ENCODE measurements at places on chromosomes 11 and 22.
A peak's percentile ranks its signal among the peaks of the same experiment; 100 is the strongest.

- DNase-seq: no peak
Observed at GRCh38 chr11:9130297-9130696, 38.9 kb upstream of the SCUBE2 start.

DNA sequence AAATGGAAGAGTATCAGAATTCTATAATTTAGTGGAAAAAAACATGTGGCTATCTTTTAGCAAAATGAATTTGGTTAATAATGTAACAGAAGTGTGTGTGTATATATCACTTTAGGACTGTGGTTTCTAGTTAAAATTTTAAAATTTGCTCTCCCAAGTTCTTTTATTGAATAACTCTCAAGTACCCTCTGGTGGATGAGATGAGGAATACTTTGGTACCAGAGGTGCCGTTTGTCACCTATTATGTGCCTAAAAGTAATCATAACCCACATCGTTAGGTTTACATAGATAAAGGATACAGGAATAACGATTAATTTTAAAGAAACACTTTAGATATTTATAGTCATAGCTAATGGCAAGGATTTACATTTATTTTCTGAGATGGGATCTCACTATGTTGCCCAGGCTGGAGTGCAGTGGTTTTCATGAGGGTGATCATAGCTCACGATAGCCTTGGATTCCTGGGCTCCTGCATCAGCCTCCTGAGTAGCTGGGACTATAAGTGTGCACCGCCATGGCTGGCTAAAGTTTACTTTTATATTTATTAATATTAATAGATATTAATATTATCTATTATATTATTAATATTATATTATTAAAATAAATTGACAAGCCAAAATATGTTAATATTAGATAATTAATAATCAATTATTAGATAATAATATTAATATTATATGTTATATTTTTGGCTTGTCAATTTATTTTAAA lies 66.7 kb upstream of the CAPRIN1 start:
- no peak for DNase-seq

- no peak for DNase-seq
Observed at GRCh38 chr22:18095101-18095805, 15.4 kb upstream of the TUBA8 start.

DNA sequence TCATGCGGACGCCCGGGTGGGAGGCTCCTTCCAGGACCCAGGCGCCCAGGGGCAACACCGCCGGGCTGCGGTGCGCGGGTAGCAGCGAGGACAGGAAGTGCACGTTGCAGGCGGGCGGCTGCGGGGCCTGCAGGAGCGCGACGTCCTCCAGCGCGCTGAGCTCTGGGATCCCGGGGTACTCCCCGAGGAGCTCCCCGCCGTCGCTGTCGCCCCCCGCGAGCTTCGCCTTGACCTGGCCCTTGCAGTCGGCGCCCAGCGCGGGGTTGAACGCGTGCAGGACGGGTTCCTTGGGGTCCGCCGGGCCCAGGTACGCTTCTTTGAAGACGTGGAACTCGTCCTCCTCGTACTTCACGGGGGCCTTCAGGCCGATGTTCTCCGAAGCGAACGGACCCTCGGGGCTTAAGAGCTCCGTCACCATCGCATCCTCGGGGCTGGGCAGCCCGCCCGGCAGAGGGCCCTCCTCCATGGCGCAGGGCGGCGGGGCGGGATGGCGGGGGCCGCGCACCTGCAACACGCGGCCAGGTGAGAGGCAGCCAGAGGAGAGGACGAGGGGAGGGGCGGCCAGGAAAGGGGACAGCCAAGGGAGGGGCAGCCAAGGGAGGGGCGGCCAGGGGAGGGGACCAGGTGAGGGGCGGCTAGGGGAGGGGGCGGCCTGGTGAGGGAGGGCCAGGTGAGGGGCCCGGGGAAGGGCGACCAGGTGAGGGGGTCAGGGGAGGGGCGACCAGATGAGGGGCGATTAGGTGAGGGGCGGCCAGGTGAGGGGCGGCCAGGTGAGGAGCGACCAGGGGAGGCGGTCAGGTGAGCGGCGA lies 921 bp downstream of the TESMIN start:
- peak; percentile 23 for DNase-seq

DNA sequence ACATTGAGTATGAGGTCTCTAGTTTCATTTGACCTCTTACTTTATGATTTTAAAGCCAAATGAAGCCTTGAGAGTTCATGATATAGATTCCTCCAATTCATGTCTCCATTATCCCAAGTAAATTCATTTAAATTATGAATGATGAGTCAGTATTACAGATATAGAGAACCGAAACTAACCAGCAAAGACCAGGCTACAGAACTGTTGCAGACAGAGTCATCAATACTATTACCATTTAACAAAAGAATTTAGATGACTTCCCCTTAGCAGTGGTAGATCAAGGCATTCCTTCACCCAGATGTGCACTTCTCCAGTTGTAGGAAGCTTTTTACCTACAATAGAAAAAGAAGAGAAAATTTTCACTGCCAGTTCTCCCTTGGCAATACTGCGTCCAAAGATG lies 11.8 kb upstream of the CCDC89 start:
- DNase-seq: no peak

- no peak for DNase-seq
Observed at GRCh38 chr11:96008161-96008720, 84.3 kb upstream of the MTMR2 start.

GRCh38 chr22:46696614-46697013 lies 41.4 kb downstream of the CERK start:
- no peak for DNase-seq

GRCh38 chr22:40621309-40622151 lies 15.0 kb downstream of the MRTFA start:
- DNase-seq: no peak

- DNase-seq: peak; percentile 82
Observed at GRCh38 chr11:44538375-44539054, 26.9 kb upstream of the CD82 start.

DNA sequence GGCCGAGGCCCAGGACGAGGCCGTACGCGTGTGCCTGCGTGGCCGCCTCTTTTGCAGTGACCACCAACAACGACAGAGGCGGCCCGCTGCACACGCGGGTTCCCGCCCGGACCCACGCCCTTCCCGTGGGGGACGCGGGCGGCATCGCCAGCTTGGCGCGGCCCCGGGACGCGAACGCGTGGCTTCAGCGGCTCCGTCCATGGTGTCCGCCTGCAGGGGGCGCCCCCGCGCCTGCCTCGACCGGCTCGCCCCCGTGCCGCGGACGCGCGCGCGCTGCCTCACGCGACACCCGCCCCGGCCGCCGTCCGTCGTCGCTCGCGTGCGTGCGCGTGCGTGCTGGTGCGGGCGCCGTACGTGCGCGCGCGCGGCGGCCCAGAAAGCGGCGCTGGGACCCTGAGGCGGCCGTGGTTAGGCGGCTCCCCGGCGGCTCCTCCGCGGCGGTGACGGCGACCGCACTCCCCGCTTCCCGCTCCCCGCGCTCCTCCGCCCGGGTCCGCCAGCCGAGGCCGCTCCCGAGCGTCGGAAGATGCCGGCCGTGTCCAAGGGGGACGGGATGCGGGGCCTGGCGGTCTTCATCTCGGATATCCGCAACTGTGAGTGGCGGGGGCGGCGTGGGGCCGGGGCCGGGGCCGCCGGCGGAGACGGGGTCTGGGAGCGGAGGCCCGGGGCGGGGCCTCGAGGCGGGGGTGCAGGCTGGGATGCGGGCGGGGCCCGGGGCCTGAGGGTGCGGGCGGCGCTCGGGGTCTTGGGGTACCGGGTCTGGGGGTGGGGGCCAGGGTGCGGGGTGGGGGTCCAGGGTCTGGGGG lies at the start of gene AP2A2:
AP2A2 (plus strand) TSS at position 375 of the 806 bp plus-strand sequence; CDS start at position 527, 152 bp downstream.
- DNase-seq: peak; percentile 89

DNA sequence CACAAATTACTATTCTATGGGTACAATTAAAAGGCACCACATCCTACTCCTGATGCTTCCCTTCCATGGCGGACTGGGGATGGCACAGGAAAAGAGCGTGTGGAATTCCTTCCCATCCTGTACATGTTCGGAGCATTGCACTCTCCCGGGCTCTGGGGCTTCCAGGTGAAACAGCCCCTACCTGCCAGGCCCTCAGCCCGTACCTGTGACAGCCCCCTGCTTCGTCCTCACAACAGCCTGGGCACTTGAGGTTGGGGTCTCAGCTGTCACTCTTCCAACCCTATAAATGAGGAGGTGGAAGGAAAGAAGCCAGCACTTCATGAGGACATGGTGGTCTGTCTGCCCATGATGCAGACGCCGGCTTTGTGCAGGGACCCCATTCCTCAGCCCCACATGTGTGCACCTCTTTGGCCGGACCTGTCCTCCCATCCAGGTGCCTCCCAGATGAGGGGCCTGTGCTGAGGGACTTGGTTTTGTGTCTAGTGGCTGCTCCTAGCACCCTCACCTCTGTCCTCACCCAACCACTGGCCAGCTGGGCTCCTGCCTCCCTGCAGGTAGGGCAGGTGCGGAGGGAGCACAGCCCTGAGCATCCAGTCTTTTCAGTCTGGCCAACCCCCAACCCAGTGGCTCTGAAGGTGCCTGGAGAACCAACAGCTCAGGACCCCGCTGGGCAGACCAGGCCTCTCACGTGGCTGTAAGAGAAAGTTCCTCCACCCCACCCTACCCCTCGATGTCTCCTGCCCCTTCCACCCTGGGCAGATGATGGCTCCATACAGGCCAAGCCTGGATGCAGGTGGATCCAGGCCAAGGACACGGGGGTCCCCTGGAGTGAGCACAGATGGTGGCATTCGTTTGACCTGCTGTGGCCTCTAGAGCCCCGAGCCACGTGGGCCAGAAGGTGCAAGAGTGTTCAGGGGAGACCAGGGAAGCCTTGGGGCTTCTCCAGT lies 23.4 kb upstream of the WNT7B start:
- no peak for DNase-seq

DNA sequence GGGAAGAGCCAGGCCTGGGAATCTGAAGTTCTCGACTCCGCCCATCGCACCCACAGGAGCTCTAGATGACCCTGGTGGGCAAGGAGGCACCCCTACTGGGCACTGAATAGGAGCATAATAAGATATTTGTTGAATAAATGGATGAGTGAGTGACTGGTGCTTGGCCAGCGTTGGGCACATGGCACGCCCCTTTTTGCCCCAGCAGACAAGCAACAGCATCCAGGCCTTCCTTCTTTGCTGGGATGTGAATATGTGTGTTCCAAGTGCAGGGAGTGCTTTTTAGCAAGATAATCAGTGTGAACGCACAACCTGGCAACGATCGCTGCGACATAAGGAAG lies 443 bp upstream of the CELF1 start:
- no peak for DNase-seq

GRCh38 chr11:71998061-71998460 lies 648 bp upstream of the IL18BP start:
- no peak for DNase-seq

DNA sequence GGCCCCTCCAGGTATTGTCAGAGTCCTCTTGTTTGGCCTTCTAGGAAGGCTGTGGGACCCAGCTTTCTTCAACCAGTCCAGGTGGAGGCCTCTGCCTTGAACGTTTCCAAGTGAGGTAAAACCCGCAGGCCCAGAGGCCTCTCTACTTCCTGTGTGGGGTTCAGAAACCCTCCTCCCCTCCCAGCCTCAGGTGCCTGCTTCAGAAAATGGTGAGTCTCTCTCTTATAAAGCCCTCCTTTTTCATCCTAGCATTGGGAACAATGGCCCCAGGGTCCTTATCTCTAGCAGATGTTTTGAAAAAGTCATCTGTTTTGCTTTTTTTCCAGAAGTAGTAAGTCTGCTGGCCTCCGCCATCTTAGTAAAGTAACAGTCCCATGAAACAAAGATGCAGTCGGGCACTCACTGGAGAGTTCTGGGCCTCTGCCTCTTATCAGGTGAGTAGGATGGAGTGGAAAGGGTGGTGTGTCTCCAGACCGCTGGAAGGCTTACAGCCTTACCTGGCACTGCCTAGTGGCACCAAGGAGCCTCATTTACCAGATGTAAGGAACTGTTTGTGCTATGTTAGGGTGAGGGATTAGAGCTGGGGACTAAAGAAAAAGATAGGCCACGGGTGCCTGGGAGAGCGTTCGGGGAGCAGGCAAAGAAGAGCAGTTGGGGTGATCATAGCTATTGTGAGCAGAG lies at the start of gene CD3E:
CD3E (plus strand) TSS at position 163 of the 681 bp plus-strand sequence; CDS start at position 386, 223 bp downstream.
- DNase-seq: peak; percentile 87

DNA sequence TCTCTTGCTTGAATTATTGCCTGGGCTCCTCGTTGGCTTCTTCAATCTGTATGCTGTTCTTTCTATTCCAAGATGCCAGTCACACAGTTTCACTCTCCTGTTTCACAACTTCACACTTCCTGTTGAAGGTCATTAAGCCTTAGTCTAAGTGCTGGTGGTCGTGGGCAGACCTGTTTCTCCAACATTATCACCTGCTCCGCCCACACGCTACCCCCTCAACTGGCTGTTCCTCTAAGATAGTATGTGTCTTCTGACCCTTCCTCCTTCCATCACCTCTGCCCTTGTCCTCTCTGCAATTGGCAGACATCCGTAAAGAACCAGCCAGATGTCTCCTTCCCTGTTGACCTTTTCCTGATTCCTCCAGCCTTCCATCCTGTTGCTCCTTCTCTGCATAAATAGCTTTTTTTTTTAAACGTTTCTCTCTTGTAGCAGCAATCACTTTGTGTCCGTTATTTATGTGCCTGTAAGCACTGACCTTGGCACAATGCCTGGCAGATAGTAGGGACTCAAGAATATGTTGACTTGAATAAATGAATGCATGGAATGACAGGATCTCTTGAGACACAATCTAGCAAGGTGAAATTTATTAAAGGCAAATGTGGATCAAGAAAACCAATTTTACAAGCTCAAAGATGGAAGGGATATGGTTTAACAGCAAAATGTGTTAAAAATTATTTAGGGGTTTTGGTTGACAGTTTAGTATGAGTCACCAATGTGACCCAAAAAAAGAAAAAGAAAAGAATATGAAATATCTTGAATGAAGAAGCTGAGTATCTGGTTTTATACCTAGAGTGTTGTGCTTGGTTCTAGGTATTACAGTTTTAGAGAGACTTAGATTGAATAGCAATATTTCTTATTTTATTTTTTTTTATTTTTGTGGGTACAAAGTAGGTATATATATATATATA lies 12.6 kb downstream of the DIXDC1 start:
- no peak for DNase-seq

- peak; percentile 79 for DNase-seq
Observed at GRCh38 chr11:128157423-128158298, 429.7 kb downstream of the ETS1 start.

- no peak for DNase-seq
Observed at GRCh38 chr11:120385655-120386054, 49.4 kb downstream of the ARHGEF12 start.

GRCh38 chr11:27395556-27396258 lies 32.7 kb upstream of the CCDC34 start:
- DNase-seq: no peak

DNA sequence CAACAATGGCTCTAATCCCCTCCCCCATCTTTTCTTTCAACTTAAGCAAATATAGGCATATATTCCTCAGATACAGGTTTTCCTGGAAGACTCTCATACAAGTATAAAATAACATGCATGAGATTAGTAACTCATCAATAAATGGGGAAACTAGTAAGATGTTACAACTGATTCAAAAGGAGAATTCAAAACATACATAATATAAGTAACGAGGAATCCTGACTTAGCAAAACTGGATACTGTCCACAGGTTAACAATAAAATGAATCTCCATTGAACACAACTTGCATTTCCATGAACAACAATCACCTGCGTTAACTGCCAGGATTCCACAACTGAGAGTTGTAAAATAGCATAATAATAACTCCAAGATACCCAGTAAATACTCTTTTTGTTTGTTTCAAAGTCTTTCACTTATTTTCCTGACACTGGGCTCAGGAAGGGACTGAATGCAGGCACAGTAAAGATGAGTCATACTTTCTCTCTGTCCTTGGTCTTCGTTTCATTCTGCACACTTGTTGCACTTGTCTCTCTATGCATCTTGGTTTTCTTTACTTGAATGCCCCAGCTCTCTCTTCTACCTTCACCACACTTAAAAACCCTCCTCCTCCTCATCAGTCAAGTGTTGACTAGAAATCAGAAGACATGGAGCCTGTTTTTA lies 8.1 kb downstream of the APIP start:
- DNase-seq: no peak

- DNase-seq: no peak
Observed at GRCh38 chr11:69928975-69929374, 109.8 kb upstream of the FGF3 start.

GRCh38 chr11:24781288-24781687 lies 284.4 kb downstream of the LUZP2 start:
- no peak for DNase-seq
